ENCODE measurements at places on chromosomes 13 and 19.

GRCh38 chr13:66859934-66860877 is 369.9 kb downstream of the PCDH9 start:
- no peak for DNase-seq

GRCh38 chr19:49331616-49332055 is 3.6 kb upstream of the CD37 start:
- DNase-seq, result no peak

DNA sequence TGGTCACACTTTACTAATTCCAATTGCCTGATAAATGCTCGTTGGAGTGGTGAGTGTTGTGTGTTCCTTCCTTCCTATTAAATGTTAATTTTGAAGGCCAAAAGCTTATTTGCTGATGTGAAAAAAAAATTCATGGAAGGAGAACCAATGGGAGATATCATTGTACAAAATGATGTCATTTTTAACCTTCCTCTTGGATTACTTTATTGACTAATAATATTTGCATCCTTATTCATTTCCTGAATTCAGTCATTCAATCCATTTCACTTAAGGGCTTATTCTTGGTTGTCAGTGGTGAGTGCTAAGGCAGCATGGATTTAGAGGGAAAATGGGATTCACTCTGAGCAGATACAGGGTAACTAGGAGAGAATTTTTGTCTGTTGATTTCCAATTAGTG is 216.0 kb upstream of the HTR2A start:
- no peak for DNase-seq

DNA sequence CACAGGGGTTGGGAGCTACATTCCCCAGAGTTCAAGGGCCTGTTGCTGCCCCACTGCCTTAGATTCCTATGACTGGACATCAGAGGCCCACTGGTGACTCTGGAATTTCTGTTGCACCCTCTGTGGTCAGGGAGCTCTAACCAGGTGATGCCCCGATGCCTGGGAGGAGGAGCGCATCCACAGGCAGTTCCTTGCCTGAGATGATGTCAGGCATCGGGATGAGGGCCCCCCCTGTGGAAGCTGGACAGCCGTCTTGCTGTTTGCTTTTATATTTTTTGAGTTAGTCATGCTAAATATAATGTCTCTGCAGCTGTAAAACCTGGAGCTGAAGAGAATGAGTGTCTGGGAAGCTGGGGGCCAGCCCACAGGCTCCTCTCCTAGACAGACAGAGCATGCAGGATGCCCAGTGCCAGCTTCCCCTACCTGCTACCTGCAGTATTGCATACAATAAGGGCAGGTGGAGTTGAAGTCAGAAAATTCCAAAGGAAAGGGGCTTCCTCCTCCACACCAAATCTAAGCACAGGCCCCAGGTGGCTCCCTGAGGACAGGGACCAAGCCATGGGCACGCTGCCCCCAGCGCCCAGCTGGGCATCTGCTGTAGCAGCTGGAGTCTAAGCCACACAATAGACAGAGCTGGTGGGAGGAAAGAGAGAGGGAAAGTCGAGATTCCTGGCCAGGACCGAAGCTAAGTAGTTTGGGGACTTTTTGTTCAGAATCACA is 16.2 kb downstream of the COL4A2 start:
- DNase-seq, result no peak

- no peak for DNase-seq
Measured at GRCh38 chr13:87356314-87356713, 314.9 kb upstream of the SLITRK5 start.

DNA sequence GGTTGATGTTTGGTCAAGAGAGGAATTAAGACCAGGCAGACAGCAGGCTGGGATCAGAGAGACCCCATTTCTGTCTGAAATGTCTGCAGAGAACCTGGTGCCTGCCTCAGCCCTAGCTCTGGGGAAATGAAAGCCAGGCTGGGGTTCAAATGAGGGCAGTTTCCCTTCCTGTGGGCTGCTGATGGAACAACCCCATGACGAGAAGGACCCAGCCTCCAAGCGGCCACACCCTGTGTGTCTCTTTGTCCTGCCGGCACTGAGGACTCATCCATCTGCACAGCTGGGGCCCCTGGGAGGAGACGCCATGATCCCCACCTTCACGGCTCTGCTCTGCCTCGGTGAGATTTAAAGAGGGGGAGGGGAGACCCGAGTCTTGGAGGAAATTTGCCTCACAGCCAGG is at the start of gene LILRB4:
TSS of gene LILRB4 (plus strand) at position 256 of the 400 bp plus-strand sequence. CDS start at position 305, 49 bp downstream.
- no peak for DNase-seq

DNA sequence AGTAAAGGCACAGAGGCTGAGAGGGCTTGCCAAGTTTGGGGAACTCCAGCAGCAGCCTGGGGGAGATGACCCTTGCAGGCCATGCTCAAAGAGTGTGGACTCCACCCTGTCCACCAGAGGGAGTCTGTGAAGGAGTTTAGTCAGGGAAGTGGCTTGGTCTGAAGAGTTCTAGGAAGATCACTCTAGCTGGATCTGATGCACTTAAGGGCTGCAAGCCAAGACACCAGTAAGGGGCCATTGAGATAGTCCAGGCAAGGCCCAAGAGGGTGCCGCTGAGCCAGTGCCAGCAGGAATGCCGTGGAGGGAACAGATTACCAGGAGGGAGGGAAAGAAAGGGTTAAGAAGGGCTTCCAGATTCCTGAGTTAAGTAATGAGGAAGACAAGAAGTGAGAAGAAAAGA is 68.7 kb downstream of the ZAR1L start:
- DNase-seq, result no peak

DNA sequence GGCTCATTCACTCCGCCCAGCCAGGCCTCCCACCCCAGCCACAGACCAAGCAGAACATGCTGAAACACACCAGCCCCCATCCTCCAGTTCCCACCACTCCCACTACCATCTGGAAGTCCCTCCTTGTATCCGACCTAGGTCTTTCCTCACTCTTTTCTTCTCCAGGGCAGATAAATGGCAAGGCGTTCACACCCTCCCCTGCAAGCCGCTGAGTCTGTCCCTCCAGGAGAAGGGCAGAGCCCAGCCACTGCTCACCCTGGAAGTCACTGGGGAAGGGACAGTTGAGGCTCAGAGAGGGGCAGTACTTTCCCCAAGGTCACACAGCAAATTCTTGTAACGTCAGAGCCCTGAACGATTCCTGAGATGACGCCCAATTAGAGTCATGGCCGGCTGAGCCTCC is 45.5 kb upstream of the NFIC start:
- DNase-seq, result no peak

GRCh38 chr19:7504684-7505083 is 11.2 kb upstream of the ZNF358 start:
- no peak for DNase-seq

- no peak for DNase-seq
Measured at GRCh38 chr13:46168341-46168740, 13.6 kb downstream of the LCP1 start.

GRCh38 chr19:17765069-17765618 is 13.9 kb downstream of the FCHO1 start:
- no peak for DNase-seq

GRCh38 chr19:33347300-33347699 is 26.2 kb upstream of the CEBPG start:
- DNase-seq, result no peak
